ENCODE measurements at places on chromosomes 11 and 22. TPM values are rescaled to one million over a fixed set of nuclear protein-coding genes. Genes with fewer than 3 reads are reported as not detected.

CDKN1C gene
- total RNA-seq, result 7.9 TPM

GSTT2B gene
- 0.22 TPM for total RNA-seq

RAPSN gene
- 0.09 TPM for total RNA-seq

RAB30 gene
- 7.7 TPM for total RNA-seq

DCHS1 gene
- total RNA-seq, result 0.09 TPM

HMOX1 gene
- total RNA-seq, result 356 TPM

PDE3B gene
- total RNA-seq, result 1.9 TPM

ST14 gene
- total RNA-seq, result 0.05 TPM
